ENCODE measurements at places on chromosomes 1 and 21. TPM values are rescaled to one million over a fixed set of nuclear protein-coding genes. Genes with fewer than 3 reads are reported as not detected.
A peak's percentile ranks its signal among the peaks of the same experiment; 100 is the strongest.

The PRDM16 gene
- 17.7 TPM for total RNA-seq

The VTCN1 gene
- not detected for total RNA-seq

The IGSF9 gene
- 0.79 TPM for total RNA-seq

The BTBD8 gene
- total RNA-seq, result 4.4 TPM

The ATXN7L2 gene
- total RNA-seq, result 3.4 TPM

The MYOM3 gene
- 409 TPM for total RNA-seq

The CELA3A gene
- total RNA-seq, result not detected

DNA sequence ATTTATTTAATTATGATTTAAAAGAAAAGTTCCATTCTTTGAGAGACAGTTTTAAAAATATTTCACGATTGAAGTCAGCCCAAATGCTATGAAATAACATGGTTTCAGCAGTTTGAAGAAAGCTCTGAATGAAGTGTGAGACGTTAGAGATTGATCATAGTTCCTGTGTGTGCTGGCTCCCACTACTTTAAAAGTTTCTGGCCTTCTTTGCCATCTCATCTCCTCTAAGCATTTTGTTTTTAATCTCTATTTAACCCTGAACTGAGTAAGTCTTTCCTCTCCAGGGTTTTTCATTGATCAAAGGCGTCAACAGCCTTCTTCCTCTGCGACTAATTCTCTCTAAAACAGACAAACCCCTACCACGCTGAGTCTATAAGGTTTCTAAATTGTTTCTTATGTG is 225.3 kb upstream of the B3GALT2 start:
- no peak for DNase-seq

GRCh38 chr1:117209094-117209493 is 1.6 kb downstream of the VTCN1 start:
- DNase-seq, result no peak

- DNase-seq, result no peak
Observed at GRCh38 chr1:174156437-174156836, 2.9 kb upstream of the RABGAP1L start.

DNA sequence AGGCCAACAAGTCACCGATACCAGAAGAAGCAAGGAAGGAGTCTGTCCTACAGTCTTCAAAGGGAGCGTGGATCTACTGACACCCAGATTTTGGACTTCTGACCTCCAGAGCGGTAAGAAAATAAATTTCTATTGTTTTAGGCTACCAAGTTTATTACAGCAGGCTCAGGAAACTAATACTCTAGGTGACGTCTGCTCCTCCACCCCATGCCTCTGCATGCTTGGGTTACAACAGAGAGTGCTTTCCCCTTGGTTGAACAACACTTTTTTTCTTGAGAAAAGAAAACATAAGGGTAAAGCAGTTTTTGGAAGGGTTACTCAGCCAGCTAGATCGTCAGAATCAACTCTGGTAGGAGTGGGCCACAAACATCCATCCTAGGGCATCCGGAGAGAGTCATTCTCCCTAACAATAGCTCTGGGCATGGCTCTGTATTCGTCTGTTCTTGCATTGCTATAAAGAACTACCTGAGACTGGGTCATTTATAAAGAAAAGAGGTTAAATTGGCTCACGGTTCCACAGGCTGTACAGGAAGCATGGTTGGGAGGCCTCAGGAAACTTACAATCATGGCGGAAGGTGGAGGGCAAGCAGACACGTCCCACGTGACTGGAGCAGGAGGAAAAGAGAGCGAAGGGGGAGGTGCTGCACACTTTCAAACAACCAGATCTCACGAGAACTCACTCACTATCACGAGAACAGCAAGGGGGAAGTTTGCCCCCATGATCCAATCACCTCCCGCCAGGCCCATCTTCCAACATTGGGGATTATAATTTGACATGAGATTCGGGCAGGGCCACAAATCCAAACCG is 22.2 kb upstream of the DNAJC11 start:
- DNase-seq, result no peak

DNA sequence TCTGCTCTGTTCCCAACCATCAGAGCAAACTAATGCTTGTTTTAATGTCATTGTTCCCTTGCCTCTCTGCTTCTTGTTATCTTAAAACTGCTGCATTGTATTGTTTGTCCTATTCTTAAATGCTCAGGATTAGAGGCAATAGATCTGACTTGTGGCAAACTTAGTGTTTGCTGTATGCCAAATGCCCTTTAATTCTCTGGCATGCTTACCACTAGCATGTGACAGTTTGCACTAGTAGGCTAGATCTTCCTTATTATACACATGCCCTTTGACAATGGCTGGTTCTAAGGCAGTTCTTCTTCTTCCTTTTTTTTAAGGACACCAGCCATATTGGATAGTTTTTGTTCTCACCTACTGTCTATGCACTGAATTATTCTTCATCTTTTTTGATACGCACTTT is 30.1 kb downstream of the PALMD start:
- DNase-seq, result no peak

DNA sequence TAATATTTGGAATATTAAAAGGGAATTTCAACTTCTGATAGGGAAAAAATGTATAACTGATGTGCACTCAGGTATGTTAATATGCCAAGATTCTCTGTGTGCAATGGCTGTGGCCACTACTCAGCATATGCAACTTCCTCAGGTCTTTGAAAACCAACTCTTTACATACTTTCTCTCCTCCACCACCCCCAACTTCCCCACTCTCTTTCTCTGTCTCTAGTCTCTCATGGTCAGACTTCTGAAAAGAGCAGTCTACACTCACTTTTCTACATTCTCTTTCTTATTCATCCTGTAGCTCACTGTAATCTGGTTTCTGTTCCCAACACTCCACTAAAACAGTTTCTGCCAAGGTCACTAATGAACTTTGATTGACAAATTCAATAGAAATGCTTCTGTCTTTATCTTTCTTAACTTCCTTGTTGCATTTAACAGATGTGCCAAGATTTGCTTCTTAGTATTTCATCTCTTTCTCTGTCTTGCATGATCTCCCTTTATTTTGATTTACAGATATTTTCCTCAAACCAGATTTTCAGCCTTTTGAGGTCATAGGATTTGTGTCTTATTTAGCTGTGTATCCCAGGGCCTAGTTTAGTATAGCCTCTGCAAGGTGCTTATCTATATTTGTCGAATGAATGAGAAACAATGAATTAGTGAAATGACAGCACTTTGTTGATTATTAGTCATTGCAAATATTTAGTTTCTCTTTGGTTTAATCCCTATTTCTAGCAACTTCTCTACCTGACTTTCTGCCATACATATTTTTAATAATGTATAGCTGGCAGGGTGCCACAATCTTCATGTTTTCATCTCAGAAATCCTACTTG is 168.9 kb downstream of the LMO4 start:
- DNase-seq, result no peak

- DNase-seq, result no peak
Observed at GRCh38 chr1:119774746-119775490, 6.2 kb upstream of the HMGCS2 start.

GRCh38 chr1:18548643-18549042 is 67.9 kb downstream of the KLHDC7A start:
- DNase-seq, result no peak

DNA sequence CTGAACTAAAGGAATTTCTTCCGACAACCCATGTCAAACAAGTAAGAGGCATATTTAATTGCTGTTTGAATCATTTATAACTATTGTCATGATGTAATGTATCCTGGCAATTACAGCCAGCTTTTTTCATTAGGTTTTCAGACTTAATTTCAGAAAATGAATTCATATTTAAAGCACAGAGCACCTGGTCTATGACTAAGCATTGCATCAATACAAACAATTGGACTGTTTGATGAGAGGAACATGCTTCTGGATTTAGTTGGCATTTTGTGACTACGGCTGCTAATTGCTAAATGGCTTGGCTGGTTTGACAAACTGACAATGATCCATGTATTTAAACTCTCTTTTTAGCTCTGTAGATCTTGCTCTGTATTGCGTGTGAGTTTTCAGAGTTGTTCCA is 853.4 kb downstream of the NCAM2 start:
- DNase-seq, result no peak

DNA sequence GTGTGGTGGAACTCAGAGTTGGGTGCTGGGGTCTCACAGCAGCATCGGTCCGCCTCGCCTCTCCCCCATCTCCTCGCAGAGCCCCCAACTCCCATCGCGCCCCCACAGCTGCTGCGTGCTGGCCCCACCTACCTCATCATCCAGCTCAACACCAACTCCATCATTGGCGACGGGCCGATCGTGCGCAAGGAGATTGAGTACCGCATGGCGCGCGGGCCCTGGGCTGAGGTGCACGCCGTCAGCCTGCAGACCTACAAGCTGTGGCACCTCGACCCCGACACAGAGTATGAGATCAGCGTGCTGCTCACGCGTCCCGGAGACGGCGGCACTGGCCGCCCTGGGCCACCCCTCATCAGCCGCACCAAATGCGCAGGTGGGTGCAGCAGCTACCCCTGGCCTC is 24.2 kb downstream of the PTPRU start:
- no peak for DNase-seq

GRCh38 chr1:168483539-168483938 is 60.3 kb downstream of the XCL2 start:
- no peak for DNase-seq

GRCh38 chr1:21621761-21622436 is 47.3 kb downstream of the RAP1GAP start:
- no peak for DNase-seq

DNA sequence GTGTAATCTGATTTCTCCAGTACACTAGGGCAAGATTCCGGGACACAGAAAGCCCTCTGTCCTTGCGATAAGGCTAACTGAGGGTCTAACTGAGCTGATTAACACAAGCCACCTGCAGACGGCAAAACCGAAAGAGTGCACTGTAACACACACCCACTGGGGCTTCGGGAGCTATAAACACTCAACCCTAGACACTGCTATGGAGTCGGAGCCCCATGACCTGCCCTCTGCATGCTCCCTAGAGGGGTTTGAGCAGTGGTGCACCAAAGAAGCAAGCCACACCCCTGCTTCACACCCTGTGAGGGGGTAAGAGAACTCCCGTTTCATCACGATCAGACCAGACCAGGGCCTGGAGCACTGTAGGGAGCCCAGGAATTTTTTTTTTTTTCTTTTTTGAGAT is 72.4 kb downstream of the DMRTA2 start:
- no peak for DNase-seq

DNA sequence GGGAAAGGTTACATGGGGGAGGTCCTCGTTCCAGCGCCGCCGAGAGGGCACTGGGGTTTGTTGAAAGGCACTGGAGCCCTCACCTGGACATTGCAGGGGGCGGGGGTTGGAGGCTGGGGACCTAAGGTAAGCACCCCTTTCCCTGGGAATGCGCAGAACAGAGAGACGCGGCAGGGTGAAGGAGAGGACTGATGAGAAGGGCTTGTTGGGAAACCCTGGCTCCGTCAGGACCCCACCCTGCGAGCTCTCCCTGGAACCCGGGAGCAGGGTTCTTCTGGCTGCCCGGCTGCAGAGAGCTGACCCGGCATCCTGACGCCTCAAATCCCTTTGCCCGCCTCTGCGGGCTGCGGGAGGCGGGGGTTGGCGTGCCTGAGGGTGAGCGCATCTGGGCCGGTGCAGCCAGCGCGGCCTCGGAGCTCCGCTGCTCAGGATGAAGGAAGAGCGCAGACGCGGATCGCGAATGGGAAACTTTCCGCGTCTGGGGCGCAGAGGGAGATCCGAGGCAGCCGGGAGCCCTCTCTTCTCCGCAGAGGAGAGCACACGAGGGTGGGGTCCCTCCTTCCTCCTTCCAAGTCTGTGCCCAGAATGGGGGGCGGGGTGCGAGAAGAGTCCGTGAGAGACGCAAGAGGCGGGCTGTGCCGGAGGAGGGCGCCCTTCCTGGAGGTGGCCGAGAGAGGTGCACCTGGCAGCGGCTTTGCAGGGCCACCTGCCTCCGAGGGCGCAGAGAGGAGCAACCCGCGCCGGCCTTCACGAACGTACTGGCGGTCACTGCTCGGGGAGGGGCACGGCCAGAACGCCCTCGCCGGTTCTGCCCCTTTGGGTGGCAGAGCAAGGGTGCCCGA is 2.4 kb downstream of the IGSF21 start:
- peak; percentile 65 for DNase-seq

DNA sequence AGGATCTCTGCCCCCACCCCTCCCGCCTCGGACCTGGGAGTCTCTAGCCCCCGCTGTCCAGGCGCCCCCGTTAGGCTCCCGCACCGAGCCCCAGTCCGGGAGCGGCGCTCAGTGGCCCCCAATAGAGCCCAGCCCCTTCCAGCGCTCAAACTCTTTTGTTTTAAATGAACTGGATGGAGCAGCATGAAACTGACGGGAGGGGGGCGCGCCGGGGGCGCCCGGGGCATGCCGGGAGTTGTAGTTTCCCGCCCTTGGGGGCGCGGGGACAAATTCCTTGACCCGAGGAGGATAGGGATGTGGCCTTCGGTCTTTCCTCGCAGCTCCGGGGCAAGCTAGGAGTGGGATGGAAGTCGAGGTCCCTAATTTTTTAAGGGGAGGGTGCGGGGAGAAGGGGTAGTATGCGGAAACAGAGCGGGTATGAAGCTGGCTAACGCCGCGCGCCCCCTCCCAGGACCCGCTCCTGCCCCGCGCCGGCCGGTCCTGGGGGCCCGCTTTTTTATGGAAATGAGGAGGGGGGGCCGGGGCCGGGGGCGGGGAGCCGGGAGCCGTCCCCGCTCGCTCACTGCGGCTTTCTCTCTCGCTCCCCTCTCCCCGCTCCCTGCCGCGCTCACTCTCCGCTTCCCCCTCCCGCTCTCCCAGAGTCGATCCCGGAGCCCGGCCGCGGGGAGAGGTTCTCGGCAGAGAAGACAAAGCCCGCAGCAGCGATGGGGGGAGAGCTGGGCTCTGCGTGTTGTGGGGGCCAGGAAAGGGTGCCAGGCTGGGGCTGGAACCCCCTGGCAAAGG is at the start of gene MEX3A:
MEX3A (minus strand) TSS at position 157 of the 783 bp plus-strand sequence. CDS start 467 bp downstream, outside the sequence.
- DNase-seq, result peak; percentile 82

DNA sequence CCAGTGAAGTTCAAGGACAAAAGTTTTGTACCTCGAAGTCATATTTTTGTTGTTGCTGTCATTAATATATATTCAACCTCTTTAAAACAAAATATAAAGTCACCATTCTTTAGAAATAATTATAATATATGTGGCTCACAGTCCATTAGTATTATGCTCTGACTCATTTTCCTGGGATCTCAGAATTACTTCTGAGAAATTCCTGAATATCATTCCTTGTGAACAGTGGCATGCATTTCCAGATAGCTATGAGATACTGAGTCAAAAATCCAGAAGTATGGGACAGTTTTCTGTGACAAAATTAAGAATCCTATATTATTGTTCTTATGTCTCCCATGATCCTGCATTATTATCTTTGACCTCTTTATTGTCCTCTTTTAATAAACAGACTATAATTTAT is 13.8 kb upstream of the RGS21 start:
- no peak for DNase-seq

DNA sequence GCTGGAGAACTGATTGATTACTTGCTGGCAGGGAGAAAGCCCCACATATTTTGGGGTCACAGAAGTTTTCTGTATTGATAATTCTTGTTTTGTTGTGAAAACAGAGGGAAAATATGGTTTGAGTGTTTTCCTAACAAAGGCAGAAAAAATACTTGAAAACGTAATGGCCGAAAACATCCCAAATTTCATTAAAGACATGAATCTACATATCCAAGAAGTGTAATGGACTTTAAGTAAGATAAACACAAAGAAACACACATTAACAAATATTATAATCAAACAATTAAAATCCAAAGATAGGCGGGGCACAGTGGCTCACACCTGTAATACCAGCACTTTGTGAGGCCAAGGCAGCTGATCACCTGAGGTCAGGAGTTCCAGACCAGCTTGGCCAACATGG is 39.6 kb downstream of the SHCBP1L start:
- DNase-seq, result no peak

All from left ventricle myocardium superior (tissue), 1 donor.